ENCODE measurements at places on chromosomes 4 and X.

DNA sequence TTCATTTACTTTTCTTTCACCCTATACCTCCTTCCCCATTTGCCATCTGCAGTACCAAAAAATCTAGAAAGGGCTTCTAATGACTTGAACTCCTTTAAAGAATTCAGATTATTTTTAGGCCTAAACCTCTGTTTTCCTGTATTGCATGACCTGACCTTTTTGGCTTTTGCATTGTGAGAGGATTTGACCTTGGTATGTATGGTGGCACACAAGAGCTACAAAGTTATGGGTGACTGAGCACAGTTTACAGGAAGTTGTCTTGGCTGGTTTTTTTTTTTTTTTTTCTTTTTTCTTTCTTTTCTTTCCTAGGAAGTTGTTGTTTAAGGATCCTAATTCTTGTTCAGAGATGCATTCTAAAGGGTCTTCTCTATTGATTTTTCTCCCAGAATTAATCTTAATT lies 32.0 kb upstream of the MTMR8 start:
- no peak for DNase-seq

DNA sequence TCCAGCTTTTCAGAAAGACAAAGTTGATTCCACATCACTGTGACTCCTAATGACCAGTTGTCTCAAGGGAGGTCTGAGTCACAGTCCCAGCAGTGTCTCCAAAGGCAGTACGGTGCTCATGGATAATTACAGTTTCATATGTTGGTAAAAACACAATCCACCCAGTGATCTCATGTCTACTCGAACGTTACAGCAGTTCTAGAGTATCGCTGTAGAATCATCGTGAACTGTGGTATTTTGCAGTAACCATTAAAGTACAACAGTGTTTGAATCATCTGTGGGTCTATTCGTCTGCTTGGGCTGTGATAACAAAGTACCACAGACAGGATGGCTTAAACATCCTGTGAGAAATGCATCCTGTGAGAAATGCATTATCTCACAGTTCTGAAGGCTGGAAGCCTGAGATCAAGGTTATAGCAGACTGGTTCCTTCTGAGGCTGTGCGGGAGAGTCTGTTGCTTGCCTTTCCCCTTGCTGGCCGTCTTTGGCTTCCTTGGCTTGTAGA lies 121.1 kb upstream of the SORBS2 start:
- no peak for DNase-seq

GRCh38 chrX:2446815-2447214 lies 54.0 kb downstream of the DHRSX start:
- no peak for DNase-seq

DNA sequence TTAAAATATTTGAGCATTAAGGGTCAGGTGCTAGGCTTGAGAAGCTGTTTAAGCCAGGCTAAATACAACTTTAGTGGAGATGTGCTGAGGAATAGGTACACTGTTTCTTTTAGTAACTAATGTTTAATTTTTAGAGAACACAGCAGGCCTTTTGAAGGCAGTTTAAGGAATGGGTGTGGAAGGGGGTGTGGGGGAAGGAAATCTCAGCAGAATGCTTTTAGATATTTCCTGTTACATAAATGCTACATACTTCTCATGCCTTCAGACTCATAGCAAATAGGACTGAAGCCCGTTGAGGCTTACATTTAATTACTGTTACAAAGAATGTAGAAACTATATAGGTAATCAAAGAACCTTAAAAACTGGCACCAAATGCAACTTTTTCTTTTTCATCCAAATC lies 66.3 kb downstream of the WWC2 start:
- DNase-seq, result no peak

DNA sequence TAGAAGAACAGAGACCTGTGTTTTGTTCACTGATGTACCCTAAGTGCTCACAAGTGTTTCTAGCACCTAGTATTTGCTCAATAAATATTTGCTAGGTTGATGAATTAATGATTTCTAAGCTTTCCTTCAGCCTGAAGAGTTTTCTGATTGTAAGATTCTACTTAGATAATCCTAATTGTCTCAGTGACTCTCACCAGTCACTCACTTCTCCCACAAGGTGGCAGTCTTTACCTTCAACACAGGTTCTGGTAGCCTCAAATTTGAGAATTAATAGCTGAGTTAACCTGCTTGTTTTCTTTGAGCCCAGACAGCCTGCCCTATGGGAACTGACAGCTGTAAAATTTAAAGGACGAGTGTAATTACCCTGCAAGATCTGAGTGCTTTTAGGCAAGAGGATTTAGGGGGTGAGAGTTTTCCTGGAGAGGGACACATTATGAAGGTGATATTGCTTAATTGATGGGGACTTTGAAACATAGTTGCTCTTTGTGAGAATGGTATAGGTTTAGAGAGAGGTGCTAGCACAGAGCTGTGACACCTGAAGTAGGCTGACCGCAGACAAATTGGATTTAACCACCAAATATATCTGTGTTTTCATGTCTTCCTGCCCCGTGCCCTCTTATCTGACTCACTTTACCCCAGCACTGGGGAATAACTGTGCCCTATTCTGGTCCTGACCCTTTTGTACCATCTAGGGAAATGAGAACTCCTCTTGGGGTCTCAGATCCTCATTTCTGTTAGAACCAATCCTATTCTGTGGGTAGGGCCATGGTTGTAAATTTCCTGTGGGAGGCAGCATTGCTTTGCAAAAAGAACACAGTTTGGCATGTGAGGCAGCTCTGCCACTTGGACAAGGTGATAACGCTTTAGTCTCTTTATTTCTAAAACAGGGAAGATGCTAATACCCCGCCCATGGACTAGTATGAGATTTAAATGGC lies 27.7 kb downstream of the CD38 start:
- peak; percentile 76 for DNase-seq

DNA sequence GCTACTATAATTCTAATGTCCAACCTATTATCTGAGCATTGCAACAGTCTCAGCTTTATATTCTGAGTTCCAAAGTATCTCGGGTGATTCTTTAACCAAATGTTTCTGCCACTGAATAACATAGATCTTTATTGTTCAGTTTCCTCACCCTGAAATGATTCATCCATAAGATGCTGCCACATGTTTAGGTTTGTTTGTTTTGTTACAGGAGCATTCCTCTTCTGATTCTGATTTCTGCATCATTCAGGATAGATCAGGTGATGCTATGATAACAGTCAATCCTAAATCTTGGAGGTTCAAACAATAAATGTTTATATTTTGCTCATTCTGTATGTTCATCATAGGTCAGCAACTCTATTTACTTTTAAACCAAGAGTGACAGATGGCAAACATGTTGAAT lies 927.6 kb downstream of the PCDH7 start:
- DNase-seq, result no peak

- no peak for DNase-seq
These were observed 91.0 kb downstream of the BEND2 start for GRCh38 chrX:18129690-18130089.

Measured in hematopoietic multipotent progenitor cell treated with erythropoietin and hydrocortisone succinate and interleukin-3 and kit ligand, for 8 days (in vitro differentiated cells).